Spinal cord (tissue), 10 donors: ENCODE measurements at places on chromosomes 5 and 9. TPM values are rescaled to one million over a fixed set of nuclear protein-coding genes. Genes with fewer than 3 reads are reported as not detected.

GNA14 gene
- 6.1 TPM for total RNA-seq

- H3K36me3 ChIP-seq, result no peaks in the 10 kb centered on the region
- H3K27ac ChIP-seq, result no peak overlapping the region
- H3K4me1 ChIP-seq, result no peaks in the 10 kb centered on the region
- no peak for DNase-seq
- no peak overlapping the region for H3K4me3 ChIP-seq
- no peaks in the 10 kb centered on the region for H3K27me3 ChIP-seq
These were observed 347.6 kb downstream of the EBF1 start for GRCh38 chr5:158751961-158752655.

HARS1 gene
- total RNA-seq, result 65.1 TPM

DNA sequence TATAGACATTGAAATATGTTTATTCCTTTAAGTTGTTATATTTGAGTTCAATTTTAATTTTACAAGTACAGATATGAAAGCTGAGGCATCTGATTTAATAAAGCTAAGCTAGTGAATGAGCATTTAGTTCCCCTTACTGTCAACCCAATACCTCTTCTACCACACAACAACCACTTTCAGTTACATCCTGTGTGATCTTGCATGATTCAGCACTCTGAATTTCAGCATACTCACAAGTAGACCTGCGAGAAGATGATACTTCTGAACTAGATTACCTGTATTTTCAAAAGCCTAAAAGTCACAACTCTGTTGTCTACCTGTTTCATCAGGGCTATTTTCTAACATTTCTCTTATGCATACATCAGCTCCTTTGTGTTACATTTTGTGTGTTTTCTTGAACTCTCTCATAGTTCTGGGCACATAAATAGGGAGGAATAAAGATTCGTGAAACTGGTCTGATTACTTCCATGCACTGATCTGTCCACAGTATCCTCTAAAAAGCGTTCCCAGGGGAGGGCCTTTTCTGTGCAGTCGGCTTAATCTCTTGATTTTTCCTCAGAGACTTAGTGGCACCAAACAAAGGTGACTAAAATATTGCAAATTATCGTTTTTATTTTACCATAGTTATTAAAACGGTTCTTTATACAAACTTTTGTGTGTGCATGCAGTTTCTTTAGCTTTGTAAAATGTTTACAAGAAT is 2025.5 kb upstream of the NUDT12 start:
- no peaks in the 10 kb centered on the region for H3K27me3 ChIP-seq
- H3K4me1 ChIP-seq, result no peaks in the 10 kb centered on the region
- no peak overlapping the region for H3K4me3 ChIP-seq

GRCh38 chr5:100902440-100903038 is 543 bp downstream of the ST8SIA4 start:
- peaks cover 23% of the 10 kb centered on the region for H3K27me3 ChIP-seq
- no peak for DNase-seq
- peaks cover 17% of the 10 kb centered on the region for H3K4me1 ChIP-seq
- H3K27ac ChIP-seq, result peak overlapping the region; percentile 85
- H3K36me3 ChIP-seq, result no peaks in the 10 kb centered on the region
- peak overlapping the region; percentile 68 for H3K4me3 ChIP-seq

DNA sequence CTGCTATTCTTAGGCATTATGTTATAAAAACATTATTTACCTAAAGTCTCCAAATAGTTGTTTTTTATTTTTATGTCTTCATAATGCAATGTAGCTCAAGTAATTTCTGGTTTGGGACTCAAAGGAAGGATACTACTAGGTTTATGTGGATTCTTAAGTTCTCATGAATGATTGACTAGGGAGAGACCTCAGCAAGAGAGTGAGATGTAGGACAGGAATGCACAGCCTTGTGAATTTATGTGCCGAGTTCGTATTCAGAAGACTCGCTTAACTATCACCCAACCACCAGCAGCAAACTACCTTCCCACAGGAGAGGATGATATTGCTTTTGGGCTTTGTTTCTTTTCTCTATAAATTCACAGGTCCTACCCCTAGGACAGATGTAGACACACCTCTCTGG is 282.9 kb downstream of the ARHGEF28 start:
- no peaks in the 10 kb centered on the region for H3K27me3 ChIP-seq
- H3K36me3 ChIP-seq, result peaks cover 10% of the 10 kb centered on the region
- H3K27ac ChIP-seq, result no peak overlapping the region

- no peak overlapping the region for H3K4me3 ChIP-seq
- peak; percentile 4 for DNase-seq
- H3K4me1 ChIP-seq, result no peaks in the 10 kb centered on the region
- no peak overlapping the region for H3K27ac ChIP-seq
- no peaks in the 10 kb centered on the region for H3K27me3 ChIP-seq
- no peaks in the 10 kb centered on the region for H3K36me3 ChIP-seq
These were observed 24.3 kb upstream of the UBAP2 start for GRCh38 chr9:34072868-34073590.

SPATA31A3 gene
- total RNA-seq, result not detected

GRCh38 chr9:69214939-69215338 is 40.9 kb downstream of the TJP2 start:
- no peak overlapping the region for H3K4me3 ChIP-seq
- H3K27me3 ChIP-seq, result no peaks in the 10 kb centered on the region
- no peaks in the 10 kb centered on the region for H3K4me1 ChIP-seq
- no peak for DNase-seq
- no peak overlapping the region for H3K27ac ChIP-seq

- no peaks in the 10 kb centered on the region for H3K27me3 ChIP-seq
- no peak overlapping the region for H3K27ac ChIP-seq
- peaks cover 3% of the 10 kb centered on the region for H3K36me3 ChIP-seq
- peaks cover 3% of the 10 kb centered on the region for H3K4me1 ChIP-seq
- H3K4me3 ChIP-seq, result no peak overlapping the region
These were observed 5.2 kb upstream of the RAPGEF6 start for GRCh38 chr5:131640043-131640856.

- DNase-seq, result no peak
- peaks cover 1% of the 10 kb centered on the region for H3K36me3 ChIP-seq
- no peaks in the 10 kb centered on the region for H3K27me3 ChIP-seq
- peaks cover 50% of the 10 kb centered on the region for H3K4me1 ChIP-seq
These were observed 46.5 kb downstream of the SH3PXD2B start for GRCh38 chr5:172407822-172408221.

DNA sequence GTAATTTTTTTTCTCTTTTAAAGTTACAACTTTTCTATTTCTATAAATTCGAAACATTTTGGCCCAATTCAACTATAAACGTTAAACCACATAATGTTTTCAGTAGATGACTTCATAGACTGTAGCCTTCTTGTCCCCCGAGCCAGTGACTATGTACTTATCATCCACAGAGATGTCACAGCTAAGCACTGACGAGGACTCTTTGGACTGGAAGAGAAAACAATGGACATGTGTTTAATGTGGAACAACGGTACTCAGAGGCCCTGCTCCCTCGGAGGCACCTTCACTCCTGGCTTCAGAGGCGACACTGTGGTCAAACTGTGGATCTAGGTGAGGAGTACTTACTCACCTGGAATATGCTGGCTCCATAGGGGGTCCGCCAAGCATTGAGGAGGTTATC is 105.2 kb downstream of the TLE1 start:
- H3K36me3 ChIP-seq, result peaks cover 11% of the 10 kb centered on the region
- H3K4me3 ChIP-seq, result no peak overlapping the region
- H3K4me1 ChIP-seq, result peaks cover 5% of the 10 kb centered on the region
- H3K27me3 ChIP-seq, result no peaks in the 10 kb centered on the region
- H3K27ac ChIP-seq, result no peak overlapping the region
- DNase-seq, result no peak
